ENCODE measurements at places on chromosomes 5 and 9.

GRCh38 chr9:130262771-130263170, 2.8 kb upstream of the HMCN2 start:
- no peak for DNase-seq

DNA sequence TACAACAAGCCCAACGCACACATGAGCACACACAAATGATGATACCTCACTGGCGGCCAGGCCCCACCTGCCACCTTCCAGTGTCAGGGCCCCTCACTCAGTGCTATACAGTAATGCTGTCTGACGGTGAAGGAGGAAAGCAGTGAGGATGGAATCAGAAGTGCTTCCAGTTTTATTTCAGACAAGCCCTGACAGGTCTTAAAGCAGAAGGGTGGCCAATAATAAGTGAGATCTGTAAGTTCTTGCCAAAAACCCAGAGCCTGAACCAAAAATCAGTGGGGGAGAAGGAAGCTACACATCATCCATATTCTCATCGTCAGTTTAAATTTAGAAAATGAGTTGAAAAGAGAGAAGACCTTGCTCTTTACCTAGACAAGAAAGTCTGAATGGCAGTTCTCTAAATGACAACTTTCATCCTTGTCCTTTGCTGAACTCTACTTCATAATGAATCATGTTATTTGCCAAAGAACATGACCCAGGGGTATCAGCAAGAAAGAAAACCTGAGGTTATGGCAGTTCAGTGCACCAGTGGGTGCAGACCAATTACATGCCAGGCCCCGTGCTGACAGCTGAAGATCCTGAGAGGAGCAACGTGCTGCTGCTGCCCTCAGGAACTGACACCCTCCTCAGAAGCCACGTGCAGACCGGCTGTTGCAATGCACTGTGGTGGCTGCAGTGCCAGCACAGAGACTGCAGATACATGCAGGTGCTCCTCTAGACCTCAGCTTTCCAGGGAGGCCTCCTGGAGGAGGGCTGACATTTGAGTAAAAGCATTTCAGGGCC, 118.7 kb downstream of the DROSHA start:
- DNase-seq: no peak

DNA sequence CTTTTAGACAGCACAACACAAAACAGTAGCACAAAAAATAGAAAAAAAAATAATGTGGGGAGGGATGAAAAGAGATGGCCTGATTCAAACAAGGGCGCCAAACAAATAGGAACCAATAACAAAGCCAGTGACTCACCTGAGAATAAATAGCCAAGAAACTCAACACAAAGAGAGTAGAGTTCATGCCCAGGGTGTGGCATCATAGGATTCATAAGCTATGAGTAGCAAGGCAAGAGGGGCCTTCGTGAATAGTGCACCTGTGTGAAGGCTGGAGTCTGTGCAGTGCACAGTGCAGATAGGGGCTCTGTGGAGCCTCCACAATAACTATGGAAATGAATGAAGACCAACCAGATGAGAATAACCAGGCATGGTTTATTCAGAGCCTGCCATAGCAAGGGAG, 541.7 kb downstream of the SPOCK1 start:
- DNase-seq: no peak

GRCh38 chr5:115831163-115831768, 10.1 kb downstream of the ATG12 start:
- DNase-seq: no peak

DNA sequence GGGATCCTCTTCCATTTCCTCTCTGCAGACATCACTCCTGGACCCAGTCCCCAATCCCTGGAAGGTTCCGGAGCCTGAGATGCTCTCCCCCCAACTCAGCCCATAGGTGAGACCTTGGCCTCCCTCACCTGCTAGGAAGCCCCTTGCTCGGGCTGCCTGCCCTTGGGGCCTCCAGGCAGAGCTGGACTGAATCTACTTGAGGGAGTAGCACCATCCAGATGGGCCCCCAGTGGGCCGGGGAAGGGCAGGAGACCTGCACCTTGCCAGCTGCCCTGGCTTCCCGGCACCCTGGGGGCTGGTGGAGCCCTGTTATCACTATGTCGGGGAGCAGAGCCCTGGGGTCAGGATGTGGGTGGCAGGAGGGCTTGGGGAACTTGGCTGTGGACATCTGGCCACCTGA, 26.9 kb upstream of the TMEM250 start:
- DNase-seq: no peak

DNA sequence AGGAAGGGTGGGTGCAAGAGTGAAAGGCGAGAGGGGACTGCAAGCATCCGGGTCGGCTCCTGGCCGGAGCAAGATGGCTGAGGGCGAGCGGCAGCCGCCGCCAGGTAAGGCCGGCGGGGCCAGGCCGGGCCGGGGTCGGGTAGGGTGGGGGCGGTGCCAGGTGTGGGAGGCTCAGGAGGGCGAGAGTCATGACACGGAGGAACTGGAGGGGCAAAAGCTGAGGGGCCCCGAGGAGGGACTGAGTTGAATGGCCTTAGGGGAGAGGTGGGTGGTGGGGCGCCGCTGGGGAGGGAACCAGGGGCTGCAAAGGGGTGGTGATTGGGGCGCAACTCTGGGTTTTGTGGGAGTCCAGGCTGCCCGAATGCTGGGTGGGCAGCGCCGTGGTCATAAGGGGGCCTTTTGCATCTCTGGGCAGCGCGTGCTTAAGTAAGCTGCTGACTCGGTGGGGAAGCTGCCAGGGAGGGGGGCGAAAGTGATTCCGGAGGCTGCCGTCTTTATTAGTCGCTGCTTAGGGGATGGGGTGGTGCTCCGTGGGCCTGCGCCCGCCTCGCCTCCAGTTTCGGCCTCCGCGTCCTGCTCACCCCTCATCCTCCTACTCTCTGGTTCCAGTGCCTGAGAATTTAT, 425 bp downstream of the PTPA start:
- DNase-seq: no peak

DNA sequence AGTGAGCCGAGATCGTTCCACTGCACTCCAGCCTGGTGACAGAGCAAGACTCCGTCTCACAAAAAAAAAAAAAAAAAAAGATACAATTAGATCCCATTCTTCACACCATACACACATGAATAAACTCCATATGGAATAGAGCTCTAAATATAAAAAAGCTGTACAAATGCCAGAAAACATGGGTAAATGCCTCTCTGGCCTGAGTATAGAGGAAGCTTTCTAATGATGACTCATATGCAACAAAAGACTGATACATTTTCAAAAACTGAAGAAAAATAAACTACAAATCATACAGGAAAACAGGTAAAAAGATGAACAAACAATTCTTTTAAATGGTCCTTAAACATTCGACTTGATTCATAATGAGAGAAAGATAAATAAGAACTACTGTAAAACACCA, 8.6 kb downstream of the ZFP62 start:
- DNase-seq: no peak
